ENCODE measurements at places on chromosomes 5 and 9. TPM values are rescaled to one million over a fixed set of nuclear protein-coding genes. Genes with fewer than 3 reads are reported as not detected.

PDE4D gene
- 29.3 TPM for total RNA-seq

GPR21 gene
- total RNA-seq, result 1.0 TPM

GRCh38 chr9:8857926-8858595, 1058.5 kb upstream of the DMAC1 start:
- no peak for DNase-seq

- DNase-seq, result no peak
Measured at GRCh38 chr9:124932333-124932732, 8.6 kb downstream of the GOLGA1 start.

DNA sequence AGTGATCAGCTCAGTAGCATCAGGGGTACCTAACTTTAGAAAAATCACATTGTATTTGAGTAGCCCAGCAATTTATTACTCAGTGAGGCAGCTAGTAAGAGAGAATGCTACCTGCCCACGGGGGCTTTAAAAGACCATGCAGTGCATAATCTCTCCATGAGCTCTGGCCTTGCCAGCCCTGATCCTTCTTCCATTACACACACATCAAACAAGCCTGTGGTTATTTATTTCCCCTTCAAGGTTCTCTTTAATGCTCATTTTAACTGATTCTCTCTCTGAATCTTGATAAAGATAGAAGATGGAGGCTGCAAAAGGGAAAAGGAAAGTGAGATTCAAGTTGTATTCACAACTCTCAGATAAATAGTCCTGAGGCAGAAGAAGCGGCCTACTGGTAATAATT, 22.3 kb downstream of the ANKRD31 start:
- no peak for DNase-seq

DNA sequence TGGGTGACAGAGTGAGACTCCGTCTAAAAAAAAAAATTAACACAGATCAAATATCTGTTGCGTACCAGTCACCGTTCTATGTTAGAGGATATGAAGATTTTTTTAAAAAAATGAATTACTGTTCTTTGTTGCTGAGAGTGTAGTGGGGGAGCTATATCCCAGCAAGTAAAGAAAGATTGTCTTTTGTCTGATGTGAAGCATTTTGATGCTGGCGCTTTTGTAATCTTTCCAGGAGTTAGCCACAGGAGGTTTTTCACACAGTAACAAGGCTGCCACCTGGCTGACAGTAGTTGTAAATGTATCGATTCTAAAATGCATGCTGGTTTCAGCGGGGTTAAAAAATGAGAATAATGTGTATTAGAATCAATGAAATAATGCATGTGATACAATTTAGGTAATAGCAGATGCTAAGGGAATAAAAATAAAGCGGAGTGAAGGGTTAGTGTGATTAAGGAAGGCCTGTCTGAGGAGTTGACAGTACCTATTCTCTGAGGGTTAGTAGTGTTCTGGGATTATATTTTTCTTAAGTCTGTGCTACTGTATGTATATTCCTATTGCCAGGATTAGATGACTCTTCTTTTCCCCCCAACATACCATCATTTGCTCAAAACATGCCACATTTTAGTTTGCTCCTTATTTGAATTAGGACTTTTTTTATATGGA, 3.4 kb downstream of the LMNB1 start:
- no peak for DNase-seq

DNA sequence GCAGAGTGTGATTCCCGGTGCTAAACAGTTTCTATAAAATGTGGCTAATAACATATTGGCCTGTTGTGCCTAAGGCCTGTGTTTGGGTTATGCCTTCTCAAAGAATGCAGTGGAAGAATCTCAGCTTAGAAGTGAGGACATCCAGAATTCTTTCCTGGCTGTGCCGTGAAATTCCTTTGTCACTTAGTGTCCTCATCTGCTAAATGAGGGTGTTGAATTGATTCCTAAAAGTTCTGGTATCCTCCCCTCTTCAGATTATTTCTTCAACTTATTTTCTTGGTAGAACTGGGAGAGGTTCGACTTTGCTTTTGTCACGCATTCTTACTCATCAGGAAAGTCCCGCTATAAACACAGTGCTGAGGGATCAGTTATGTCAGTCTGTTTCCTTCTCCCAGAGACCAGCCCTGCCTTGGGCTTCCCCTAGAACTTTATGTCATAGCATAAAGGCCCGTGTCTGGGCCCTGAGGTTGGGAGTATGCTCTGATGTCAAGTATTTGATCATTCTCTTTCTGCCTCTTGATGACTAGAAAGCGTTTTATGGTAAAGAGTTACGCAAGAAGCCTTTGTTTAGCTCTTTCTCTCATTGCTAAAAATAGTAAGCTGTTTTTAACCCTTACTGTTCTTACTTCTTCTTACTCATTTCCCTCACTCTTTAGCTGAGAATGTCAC, 29.5 kb downstream of the MTAP start:
- no peak for DNase-seq

DNA sequence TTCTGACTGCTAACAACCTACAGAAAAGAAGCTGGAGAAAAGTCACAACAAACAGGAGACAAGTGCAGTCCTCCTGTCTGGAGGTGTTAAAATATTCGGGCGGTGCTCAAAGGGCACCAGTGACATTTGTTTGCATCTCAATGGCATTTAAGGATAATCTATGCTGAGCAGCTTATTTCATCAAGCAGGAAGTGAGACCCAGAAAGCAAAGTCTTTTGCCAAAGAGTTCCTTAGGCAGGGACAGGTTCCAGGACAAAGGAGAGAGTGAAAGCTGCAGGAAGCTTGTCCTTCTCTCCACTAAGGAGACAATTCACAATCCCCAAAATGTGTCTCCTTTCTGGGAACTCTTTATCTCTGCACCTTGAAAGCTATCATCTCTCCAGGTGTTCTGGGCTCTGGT, 38.7 kb upstream of the CDK20 start:
- no peak for DNase-seq

DNA sequence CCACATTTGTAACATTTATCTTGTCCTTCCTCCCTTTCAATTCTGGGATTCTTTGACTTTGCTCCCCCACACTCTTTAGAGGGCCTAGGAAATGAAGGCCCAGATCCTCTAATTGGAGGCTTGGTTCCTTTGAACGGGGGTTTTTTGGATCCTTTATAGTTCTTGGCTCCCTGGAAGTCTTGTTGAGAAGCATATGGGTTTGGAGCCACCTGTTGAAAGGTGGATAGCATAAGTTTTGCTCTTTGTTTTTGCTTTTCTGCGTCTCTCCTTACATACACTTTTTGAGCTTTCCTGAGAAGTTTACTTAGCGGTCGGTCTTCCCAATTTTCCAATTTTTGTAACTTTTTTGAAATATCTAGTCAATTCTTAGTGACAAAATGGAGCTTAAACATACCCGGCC, 17.8 kb downstream of the IFT74 start:
- DNase-seq, result no peak

DNA sequence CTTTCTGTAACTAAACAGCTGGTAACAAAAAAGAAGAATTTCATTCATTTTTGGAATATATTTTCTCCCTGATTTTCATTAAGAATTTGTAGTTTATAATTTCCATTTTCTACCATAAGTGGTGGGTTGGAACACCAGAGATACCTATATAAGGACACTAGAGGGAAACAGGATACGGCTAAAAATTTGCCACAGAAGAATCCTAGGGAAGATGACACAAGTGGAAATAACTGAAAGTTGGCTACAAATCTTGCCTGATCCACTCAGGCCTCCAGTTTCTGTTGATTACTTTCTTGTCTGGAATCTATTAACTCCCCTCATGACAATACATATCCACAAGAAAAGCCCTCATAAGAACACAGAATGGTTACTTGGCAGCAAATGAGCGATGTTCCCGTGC, 46.8 kb downstream of the FREM1 start:
- no peak for DNase-seq

GRCh38 chr9:131273146-131273855, 3.0 kb downstream of the FAM78A start:
- no peak for DNase-seq

Measured in cardiac septum (tissue), 1 donor.